ENCODE measurements at places on chromosomes 1 and 21. TPM values are rescaled to one million over a fixed set of nuclear protein-coding genes. Genes with fewer than 3 reads are reported as not detected.

The TRIM63 gene
- not detected for total RNA-seq

The CDK18 gene
- 1.4 TPM for total RNA-seq

GRCh38 chr1:116453906-116454305, 80.9 kb downstream of the ATP1A1 start:
- no peak for DNase-seq

GRCh38 chr1:41931578-41931977, 12.9 kb upstream of the HIVEP3 start:
- DNase-seq, result no peak

DNA sequence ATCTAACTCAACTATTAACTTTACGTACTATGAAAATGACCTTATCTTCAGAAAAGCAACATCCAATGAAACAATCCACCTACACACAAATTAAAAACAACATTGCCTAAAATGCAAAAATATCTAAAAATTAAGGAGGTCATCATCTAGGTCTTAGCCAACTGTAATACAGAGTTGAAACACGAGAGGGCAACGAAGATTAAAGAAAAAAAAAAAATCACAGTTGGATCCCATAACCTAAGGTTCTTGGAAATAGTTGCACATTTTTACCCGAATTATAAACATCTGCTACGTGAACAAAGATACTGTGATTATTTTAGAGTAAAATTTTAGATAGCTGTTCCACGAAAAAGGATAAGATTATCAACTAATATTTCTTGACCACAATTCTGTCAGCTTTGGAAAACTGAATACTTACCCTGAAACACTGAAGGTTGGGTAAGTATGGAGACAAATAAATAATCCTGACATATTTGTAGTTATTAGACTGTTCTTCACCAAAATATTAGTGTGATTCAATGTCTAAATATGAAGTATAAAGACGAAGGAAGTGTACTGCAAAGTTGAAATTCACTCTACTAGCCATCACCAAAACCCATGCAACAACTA, 88.0 kb upstream of the AK4 start:
- DNase-seq, result no peak

- DNase-seq, result no peak
Measured at GRCh38 chr1:230758709-230759368, 11.7 kb downstream of the CAPN9 start.

DNA sequence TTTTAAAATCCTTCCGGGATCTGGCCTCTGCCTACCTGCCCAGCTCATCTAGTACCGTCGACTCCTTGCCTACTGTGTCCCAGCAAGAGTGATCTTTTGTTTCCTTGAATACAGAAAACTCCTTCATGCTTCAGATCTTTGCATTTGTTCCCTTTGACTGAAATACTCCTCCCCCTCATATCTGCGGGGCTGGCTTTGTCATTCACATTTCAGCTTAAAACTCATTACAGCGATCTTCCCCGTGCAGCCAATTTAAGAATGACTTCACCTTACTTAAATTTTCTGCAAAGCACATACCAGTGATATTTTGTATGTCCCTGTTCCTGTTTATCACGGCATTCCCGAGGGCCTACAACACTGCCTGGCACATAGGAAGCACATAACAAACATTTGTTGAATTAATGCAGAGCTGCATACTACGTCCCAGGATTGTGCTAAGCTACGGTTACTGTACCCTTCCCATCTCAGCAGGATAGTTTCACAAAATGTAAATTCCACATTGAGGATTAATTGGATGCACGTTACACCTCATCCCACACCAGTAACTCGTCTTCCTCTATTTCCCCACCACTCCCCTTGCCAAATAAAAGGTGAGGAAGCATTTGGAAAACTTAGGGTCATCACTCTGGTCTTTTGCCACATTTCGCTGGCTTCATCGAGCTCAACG, 837 bp upstream of the DESI2 start:
- DNase-seq, result no peak

GRCh38 chr1:47661040-47661439, 223.2 kb downstream of the FOXD2 start:
- DNase-seq, result no peak

- DNase-seq, result no peak
Measured at GRCh38 chr1:25947027-25947426, 40.8 kb upstream of the STMN1 start.

DNA sequence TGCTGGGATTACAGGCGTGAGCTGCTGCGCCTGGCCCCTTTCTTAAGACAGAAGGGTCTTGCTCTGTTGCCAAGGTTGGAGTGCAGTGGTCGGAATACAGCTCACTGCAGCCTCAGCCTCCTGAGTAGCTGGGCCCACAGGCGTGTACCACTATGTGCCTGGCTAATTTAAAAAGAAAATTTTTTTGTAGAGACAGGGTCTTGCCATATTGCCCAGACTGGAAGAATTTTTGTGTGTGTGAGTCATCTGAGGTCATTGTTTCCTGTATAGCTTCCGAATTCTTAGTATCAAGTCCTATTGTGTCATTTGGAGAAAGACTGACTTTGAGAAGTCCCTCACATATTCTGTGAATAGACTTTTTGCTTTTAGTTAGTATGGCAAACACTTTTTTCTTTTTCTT, 4.7 kb downstream of the SZRD1 start:
- DNase-seq, result no peak

Data from CD8-positive, alpha-beta memory T cell (primary cell).